ENCODE measurements at places on chromosomes 12 and 14.
A peak's percentile ranks its signal among the peaks of the same experiment; 100 is the strongest.

- peak; percentile 16 for DNase-seq
Measured at GRCh38 chr14:94337274-94337673, 14.1 kb upstream of the SERPINA6 start.

DNA sequence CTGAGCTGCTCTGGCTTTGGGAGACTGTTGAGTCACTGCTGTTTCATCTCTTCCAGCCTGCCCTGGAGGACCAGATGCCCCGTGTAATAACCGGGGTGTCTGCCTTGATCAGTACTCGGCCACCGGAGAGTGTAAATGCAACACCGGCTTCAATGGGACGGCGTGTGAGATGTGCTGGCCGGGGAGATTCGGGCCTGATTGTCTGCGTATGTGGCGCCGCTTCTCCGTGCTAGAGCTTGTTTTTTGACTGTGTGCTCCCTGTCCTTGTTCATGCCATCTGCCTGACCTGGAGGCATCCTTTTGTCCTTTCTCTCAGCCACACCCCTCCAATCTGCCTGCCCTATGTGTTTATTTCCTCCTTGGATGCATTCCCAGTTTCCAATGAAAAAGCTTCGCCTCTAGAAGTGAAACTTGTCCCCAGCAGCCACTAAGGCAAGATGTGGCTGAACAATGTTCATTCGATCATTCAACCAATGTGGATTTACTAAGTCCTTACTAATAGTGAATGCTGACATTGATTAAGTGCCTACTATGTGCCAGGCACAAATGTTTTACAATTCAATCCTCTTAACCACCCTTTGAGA, 98.6 kb downstream of the NT5DC3 start:
- DNase-seq: no peak

- DNase-seq: no peak
Measured at GRCh38 chr14:84162633-84163032, 1367.3 kb upstream of the FLRT2 start.

DNA sequence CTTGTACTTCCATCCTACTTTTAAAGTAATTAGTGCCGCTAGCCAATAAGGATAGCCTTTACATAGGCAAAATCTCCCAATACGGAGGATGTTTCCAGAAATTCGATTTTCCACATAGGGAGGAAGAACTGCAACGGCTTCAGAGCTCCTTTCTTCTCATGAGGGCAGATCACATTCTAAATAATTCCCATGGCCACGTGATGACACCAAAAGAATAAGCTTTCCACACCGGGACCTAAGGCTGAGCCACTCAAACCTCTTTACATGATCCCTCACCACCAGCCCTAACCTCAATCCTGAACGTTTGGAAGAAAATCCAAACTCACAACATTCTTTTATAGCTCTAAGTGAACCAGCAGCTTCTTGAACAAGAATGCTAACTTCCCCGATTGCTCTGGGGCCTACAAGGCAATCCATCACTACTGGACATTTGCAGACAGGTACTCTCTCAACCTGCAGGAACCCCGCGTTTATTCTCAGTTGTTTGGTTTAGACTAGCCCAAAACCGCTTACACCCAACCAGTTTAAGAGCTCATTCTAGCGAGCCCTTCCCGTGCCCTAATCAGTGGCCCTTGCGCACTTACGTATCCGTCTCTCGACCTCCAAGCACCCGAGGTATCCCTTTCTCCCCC, 884 bp downstream of the CAPRIN2 start:
- peak; percentile 35 for DNase-seq

- DNase-seq: no peak
Measured at GRCh38 chr12:15116086-15116485, 105.1 kb downstream of the RERG start.

- DNase-seq: no peak
Measured at GRCh38 chr14:72686101-72686500, 207.8 kb downstream of the DPF3 start.

DNA sequence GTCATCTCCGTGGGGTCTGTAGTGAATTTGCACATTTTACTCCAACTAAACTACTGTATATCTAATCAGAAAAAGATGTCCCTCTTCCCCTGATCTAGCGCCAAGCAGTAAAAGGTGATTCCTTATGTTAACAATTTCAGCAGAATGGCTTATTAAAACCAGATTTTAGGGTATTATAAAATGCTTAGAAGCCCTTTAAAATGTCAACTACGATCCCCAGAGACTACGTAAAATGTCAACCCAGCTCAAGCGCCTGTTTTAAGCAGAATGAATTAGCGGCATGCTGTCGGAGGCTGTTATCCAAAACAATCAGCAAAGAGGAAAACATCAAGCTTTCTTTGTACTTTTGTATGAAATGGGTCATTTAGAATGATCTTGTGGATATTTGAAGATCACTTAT, 408.9 kb downstream of the SOX5 start:
- DNase-seq: no peak

- no peak for DNase-seq
Measured at GRCh38 chr14:65335411-65335947, 77.1 kb upstream of the FUT8 start.

GRCh38 chr14:94374116-94374515, 14.3 kb downstream of the SERPINA1 start:
- DNase-seq: no peak

- DNase-seq: peak; percentile 52
Measured at GRCh38 chr14:55580470-55581341, 699 bp downstream of the KTN1 start.

DNA sequence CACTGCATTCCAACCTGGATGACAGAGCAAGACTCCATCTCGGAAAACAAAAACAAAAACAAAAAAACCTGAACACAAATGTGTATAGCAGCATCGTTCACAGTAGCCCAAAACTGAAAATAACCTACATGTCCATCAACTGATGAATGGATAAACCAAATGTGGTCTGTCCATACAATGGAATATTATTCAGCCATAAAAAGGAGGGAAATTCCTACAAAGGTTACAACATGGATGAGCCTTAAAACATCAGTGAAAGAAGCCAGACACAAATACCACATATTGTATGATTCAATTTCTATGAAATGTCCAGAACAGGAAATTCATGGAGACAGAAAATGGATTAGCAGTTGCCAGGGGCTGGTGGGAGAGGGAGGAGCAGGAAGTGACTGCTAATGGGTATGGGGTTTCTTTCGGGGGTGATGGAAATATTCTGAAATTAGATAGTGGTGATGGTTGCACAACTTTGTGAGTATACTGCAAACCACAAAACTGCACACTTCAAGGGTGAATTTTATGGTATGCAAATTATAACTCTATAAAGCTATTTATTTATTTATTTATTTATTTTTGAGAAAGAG, 4.0 kb downstream of the MYL2 start:
- DNase-seq: no peak

GRCh38 chr12:128852026-128852698, 1.1 kb upstream of the GLT1D1 start:
- no peak for DNase-seq

- no peak for DNase-seq
Measured at GRCh38 chr12:106461730-106462129, 104.2 kb downstream of the POLR3B start.

GRCh38 chr12:30719060-30719459, 23.4 kb upstream of the IPO8 start:
- DNase-seq: peak; percentile 55

GRCh38 chr12:124904306-124905098, 9.9 kb downstream of the UBC start:
- peak; percentile 88 for DNase-seq

GRCh38 chr12:77299910-77300669, 234.7 kb upstream of the E2F7 start:
- DNase-seq: peak; percentile 42

DNA sequence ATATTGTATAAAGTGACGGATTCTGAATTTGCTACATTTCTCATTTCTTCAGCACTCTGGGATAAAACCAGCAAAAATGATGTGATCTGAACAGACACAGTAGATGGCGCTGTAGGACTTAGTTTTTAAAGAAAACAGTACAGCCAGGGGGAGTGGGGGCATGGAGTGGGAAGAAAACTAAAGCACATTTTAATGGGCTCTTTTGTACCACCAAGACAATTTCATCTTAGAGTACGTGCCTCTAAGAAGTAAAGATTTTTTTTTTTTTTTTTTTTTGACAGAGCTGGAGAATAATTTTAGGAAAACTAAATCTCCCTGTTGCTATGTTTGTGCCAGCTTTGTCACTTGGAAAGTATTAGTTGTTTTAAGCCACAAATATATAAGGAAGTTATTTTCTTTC, 124.4 kb downstream of the RAD51B start:
- DNase-seq: peak; percentile 92

GRCh38 chr12:82919388-82920054, 232.8 kb downstream of the TMTC2 start:
- DNase-seq: no peak

DNA sequence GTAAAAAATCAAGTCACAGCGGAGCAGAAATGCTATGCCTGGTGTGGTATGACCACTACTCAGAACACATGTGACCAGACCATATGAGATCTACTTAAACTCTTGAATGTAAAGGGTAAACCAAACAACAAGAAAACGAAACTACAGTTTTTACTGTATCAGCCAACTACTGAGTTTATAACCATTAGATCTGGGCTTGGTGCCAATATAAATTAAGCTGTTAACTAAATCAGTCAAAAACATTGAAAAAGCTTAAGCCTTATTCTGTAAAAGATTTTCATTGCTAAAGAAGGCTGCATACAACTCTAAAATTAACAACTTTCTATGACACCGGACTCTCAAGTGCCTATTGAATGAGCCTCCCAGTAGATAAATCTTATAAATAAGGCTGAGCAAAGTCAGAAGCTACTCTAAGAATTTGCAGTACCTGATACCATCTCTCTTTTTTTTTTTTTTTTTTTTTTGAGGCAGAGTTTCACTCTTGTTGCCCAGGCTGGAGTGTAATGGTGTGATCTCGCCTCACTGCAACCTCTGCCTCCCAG, 35.4 kb downstream of the SPTLC2 start:
- no peak for DNase-seq

DNA sequence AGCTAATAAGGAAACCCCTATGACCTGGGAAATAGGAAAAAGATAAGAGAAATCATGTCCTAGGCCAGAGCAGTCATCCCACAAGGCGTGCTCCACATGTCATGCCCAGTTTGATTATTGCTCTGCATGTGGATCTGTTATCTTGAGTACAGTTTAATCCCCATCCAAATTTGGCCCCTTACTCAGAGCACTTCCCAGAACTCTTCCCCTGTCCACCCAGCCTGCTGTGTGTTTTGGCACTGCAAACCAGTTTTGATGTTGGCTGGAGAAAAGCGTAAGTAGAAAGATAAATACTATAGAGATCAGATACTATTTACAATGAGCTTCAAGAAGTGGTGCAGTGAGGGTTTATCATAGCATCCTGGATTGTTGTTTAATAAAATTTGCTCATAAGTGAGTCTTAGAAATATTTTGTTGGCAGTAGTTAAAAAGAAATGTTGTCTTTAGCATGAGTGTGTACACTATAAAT, 83.8 kb downstream of the PTPRB start:
- DNase-seq: no peak

DNA sequence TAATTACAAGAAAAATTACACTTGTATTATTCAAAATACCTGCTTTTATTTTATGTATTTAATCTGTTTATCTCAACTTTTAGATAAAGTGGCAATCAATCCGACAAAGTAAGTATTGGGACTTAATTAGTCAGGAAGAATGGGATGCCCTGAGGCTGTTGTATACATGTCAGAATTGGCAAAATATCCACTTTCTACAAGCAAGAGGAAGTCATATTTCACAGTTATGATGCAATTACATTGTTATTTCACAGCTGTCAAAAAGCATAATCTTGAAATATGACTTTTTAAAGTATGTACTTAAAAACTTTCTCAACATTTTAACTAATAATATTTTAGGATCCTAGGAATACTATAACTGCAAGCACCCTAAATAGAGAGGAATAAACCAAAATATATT, 357.1 kb upstream of the MGAT4C start:
- no peak for DNase-seq
